ENCODE measurements at places on chromosomes 7 and 10.

GRCh38 chr10:61733358-61733940 lies 70.7 kb downstream of the CABCOCO1 start:
- DNase-seq, result no peak

- DNase-seq, result no peak
Measured at GRCh38 chr10:114073395-114074186, 29.9 kb downstream of the ADRB1 start.

GRCh38 chr7:37947138-37947940 lies 26.9 kb downstream of the EPDR1 start:
- no peak for DNase-seq

DNA sequence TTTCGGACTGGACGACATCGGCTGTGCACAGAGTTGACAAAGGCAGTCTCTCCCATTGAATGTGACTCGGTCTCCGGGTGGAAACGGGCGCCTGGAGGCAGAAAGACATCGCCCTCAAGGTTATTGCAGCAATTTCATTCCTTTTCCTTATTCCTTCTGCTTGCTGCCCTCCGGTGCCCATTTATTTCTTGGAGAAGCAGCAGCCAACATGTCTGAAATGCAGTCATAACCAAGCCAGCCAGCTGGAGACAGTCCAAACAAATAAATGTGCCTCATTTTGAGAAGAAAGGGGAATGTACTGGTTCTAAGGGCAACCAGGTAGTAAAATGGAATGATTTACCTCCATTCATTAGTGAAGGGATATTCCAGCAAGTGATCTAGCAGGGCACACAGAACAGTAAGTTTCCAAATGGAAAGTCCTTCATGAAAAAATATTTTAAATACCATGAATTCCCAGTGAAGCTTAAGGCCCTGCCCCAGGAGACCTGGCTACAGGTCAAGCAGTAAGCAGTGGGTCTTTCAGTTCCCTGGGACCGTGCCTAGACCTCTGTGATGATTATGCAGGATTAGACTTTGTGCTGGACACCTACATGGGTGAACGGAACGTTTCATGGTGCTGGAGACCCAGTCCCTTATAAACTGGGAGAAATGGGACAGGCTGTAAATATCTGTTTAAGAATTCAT lies 86.6 kb downstream of the ABLIM1 start:
- no peak for DNase-seq

DNA sequence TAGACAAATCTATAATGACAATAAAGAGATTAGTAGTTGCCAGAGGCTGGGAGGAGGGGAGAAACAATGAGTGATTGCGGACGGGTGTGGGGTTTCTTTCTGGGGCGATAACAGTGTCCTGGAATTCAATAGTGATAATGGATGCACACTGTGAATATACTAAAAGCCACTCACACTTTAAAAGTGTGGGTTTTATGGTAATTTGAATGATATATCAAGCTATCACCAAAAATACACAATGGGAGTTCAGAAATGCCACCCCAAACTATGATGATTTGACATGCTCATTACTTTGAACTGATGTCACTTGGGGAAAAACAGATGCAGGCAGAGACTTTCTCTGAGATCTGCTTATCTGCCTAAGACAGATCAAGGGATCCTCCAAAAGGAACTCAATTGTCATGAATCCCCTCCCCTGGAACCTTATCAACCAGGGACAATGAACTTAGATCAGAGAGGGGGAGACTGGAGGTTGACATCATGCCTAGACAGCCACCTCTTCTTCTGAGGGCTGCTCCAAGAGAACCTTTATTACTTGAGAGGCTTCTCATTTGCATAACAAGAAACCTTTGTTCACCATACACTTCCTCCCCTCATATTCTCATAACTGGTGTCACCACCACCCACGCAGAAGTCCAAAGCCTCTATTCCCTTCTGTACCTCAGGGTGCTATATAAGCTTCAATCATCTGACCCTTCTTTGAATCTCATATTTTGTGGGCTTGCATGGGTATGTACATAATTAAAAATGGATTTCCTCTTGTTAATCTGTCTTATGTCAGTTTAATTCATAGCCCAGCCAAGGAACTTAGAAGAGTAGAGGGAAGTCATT lies 14.8 kb upstream of the ZC3HAV1 start:
- DNase-seq, result no peak

- DNase-seq, result no peak
Measured at GRCh38 chr7:141551782-141552181, 572 bp downstream of the AGK start.

- DNase-seq, result no peak
Measured at GRCh38 chr7:157577061-157577460, 240.3 kb downstream of the DNAJB6 start.

DNA sequence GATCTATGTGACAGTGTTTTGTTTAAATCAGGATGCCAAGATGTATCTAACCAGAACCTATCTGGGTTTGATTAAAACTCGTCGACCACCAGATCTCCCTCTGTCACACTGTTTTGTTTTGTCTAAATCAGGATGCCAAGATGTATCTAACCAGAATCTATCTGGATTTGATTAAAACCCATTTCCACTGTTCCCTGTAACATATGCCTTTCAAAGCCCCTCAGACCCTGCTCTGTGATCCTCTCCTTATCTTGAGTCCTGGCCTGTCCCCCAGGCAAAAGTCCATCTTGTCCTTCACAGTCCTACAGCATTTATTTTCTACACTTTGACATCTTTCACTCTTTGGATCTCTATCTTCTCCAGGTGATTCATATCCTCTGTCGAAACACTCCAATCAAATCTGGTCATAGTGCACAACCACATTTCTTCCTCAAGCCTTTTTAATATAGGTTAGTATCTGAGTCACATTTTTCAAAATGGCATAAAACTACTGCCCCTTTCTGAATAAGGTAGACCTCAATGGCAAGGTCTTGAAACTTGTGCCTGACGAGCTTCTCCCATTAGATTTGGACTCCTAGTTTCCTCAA lies 32.5 kb downstream of the ERLIN1 start:
- no peak for DNase-seq

DNA sequence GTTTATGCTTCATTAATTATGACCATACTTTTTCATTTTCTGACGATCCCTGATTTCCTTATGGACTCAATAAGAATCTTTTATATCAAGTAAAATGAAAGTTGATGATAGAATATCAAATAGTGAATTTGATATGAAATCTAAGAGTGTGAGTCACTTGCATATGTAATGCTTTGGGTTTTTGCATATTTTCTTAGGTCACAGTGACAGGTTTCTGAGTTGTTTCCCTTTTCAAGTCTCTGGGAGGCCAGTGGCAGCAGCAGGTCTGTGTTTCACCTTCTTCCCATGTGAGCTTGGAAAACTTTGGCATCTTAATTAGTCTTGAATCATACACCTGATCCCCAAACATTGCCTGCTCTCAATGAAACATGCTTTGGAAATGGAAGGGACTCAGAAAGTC lies 34.7 kb upstream of the GJD4 start:
- DNase-seq, result no peak

DNA sequence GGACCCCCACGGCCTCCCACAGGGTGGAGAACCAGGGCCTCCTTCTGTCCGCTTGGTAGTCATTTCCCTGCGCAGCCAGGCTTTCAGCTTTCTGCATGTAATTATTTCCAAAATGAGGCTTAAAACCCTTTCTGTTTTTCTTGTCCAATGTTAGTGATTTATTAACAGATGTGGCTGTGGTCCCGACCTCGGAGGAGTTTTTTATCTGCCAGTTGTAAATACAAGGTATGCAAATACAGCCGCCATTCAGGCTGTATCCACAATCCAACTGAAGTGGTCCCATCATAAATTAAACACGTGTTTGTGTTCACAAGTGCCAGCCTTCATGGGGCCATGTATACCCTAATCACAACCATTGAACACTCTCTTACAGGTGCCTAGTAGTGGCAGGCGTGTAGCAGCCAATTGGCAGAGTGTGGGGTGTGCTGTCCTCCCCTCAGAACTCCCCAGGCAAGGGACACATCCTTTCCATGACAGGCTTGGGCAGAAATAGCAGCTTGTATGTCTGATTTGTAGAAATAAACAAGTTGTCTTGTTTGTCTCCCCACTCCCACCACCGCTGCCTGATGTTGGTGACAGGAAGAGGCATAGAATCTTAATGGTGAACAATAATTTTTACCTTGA lies 251.3 kb upstream of the MKI67 start:
- DNase-seq, result no peak

DNA sequence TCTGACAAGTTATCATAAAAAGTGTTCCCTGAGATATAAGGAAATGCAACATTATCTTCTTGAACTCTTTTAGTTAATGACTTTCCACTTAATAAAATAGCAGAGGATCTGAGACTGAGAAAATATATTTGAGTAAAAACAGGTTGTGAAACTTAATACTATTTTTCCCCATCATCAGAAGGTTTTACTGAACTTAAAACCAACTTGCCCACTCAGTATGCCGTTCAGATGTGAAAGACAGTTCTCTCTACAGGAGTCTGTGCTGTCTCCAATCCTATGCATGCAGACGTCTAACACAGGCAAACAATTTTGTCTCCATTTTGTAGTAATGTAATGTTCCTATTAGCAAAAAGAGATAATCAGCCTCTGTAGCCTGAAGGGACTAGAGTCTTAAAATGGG lies 38.2 kb upstream of the CYP2C18 start:
- no peak for DNase-seq
